Lung (tissue), 17 donors: ENCODE measurements at places on chromosomes 2 and 18. TPM values are rescaled to one million over a fixed set of nuclear protein-coding genes. Genes with fewer than 3 reads are reported as not detected.
A peak's percentile ranks its signal among the peaks of the same experiment; 100 is the strongest.

The AKAIN1 gene
- not detected for total RNA-seq

The LOXHD1 gene
- 3.1 TPM for total RNA-seq

The COL6A3 gene
- total RNA-seq: 459 TPM

The KRTCAP3 gene
- 37.9 TPM for total RNA-seq

The REG3A gene
- total RNA-seq: not detected

The STPG4 gene
- total RNA-seq: 1.0 TPM

The SERPINB3 gene
- total RNA-seq: not detected

The POTEC gene
- total RNA-seq: not detected

The CIB4 gene
- total RNA-seq: 1.3 TPM

The EMILIN2 gene
- total RNA-seq: 13.9 TPM

DNA sequence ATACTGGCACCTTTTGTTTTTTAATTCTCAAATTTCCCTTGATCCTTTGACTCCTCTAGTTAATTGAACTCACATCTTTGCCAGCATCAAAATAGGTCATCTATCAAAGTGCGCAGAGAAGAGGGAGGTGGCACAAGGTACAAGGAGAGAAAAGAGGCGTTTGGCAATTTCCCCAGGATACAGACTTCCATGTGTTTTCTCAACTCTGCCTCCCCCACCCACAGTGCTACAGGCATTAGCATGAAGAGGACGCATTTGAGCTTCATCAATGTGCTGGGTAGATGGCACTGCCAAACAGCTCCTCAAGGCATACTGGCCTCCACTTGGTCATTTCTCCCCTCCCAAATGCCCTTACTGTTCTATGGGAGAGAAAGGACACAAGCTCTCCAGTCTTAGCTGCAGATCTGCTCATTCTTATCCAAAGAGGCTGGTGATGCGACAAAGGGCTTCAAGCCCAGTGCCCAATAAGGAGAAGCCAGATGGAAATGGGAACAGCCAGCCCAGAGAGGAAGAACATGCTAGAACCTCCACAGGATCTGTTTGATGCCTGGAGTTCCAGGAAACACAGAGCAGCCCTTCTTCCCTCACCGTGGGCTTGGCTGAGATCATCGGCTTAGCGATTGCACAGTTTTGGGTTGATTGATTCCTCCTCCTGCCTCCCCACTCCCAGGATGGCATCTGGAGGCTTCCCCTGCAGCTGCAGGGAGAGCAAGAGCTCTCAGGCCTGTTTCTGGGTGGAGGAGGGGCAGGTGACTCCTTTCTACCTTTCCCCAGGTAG, 144.7 kb upstream of the SMAD2 start:
- H3K27ac ChIP-seq: no peak overlapping the region
- no peaks in the 10 kb centered on the region for H3K36me3 ChIP-seq
- H3K4me1 ChIP-seq: no peaks in the 10 kb centered on the region
- H3K27me3 ChIP-seq: no peaks in the 10 kb centered on the region
- DNase-seq: no peak

GRCh38 chr2:207873794-207874193, 104.1 kb upstream of the FZD5 start:
- H3K4me3 ChIP-seq: no peak overlapping the region
- H3K4me1 ChIP-seq: peaks cover 5% of the 10 kb centered on the region
- H3K27me3 ChIP-seq: no peaks in the 10 kb centered on the region
- H3K27ac ChIP-seq: no peak overlapping the region
- no peaks in the 10 kb centered on the region for H3K36me3 ChIP-seq
- DNase-seq: no peak

DNA sequence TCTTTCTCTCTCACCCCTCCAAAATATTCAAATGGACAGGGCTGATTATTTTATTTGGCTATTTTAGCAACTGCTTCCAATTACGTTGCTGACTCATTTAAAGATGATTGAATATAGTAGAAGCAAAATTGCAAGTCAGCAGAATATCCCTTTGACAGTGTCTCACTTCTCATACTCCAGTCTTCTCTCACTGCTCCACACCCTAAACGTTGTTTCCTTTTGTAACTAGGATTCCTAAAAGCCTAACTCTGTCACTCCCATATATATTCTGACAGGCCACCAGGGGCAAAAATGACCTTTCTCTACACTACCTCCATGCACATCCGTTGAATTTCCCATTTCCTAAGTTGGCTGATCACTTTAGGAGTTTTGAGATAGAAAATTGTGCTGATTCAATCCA, 351.1 kb downstream of the RND3 start:
- no peaks in the 10 kb centered on the region for H3K27me3 ChIP-seq
- no peak overlapping the region for H3K4me3 ChIP-seq
- H3K27ac ChIP-seq: no peak overlapping the region
- H3K4me1 ChIP-seq: no peaks in the 10 kb centered on the region
- DNase-seq: no peak

DNA sequence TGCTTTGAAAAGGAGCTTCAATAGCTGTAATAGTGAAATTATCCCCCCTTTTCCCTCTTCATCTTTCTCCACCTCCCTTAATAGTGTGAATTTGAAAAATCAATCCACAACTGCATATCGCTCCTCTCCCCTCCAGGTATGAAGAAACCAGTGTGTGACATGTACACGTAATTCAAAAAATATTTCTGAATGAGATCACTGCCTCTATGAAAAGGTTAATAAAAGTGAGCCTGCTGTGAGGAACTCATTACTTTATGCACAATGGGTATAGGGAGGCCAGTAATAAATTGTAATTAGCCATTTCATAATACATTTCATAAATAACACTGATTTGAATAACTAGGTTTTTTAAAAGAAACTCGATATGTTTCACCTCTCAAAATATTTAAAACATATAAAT, 209.0 kb upstream of the KYNU start:
- H3K36me3 ChIP-seq: no peaks in the 10 kb centered on the region
- H3K4me1 ChIP-seq: no peaks in the 10 kb centered on the region
- DNase-seq: no peak
- H3K27me3 ChIP-seq: no peaks in the 10 kb centered on the region
- no peak overlapping the region for H3K27ac ChIP-seq

DNA sequence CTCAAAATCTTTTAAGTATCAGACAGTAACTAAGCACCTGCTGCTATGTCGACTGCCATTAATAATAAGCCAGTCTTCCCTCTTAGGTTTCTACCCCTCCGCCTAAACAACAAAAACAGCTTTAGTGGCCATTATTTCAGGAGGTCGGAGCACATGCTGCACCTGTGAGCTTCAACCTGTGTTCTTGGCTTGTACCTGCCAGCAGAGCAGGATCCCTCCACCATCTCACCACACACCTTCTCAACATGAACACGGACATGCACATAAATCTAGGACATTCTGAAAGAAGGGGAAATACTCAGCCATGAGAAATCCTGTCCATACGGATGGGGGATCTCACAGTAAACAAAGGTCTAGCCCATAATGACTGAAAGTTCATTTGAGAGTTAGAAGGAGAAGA, 3.7 kb downstream of the CYB5A start:
- no peak overlapping the region for H3K27ac ChIP-seq
- H3K4me1 ChIP-seq: peaks cover 44% of the 10 kb centered on the region
- H3K36me3 ChIP-seq: no peaks in the 10 kb centered on the region
- peak overlapping the region; percentile 3 for H3K4me3 ChIP-seq

DNA sequence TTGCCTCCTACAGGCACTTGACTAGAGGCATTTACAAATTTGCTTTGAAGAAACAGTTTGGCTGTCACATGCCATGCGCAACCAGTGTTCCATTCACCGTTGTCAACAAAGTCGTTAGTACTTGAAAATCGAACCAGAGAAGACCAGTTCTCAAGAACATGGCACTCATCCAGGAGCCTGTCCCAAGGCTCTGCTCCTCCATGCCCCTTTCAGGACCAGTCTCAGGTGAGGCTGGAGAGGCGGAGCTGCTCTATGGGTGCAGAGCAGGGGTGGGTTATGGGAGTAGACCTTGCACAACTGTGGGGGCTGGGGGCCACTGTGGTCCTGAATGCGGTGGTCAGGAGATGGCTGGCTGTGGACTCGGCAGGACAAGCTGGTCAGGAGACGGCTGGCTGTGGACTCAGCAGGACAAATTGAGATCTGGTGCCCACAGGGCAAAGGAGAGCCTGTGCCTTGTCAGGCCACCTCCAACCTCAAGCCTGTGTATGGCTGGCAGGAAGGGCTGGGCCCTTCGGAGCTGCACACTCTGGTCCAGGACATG, 12.3 kb upstream of the ATP9B start:
- H3K36me3 ChIP-seq: no peaks in the 10 kb centered on the region
- DNase-seq: no peak
- no peaks in the 10 kb centered on the region for H3K4me1 ChIP-seq
- H3K27me3 ChIP-seq: no peaks in the 10 kb centered on the region
- H3K27ac ChIP-seq: no peak overlapping the region

DNA sequence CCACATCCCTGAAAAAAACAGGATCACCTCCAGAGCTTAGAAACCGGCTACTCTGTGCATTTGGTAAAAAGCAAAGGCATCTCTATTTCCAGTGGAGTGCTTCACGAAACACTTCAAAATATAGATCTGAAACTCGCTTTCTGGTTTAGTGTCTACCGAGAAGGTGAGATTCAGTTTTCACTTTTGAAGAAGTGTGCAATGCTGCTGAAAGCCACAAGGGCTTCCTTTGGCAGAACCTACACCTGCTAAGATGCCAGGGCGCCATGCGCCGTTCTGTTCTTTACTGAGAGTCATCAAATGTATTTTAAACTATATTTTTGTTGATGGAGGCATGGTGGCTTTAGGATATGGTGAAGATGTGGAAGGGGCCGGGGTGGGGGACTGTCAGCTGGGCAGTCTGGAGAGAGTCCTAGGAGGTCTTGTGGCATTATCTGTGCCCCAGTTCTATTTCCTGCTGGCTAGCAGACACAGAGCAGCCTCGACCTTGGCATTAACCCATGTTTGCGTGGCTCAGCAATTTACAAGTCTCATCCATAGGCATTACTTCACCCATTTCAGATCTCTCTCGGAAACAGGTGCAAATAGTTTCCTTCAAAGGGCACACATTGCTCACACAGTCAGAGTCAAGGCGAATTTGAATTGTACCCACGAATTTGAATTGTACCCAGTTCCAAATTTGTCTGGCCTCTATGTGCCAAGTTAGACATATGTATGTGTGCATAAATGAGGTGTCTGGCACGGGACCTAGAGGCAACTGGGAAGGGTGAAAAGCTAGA, 46.7 kb upstream of the KCNF1 start:
- no peaks in the 10 kb centered on the region for H3K36me3 ChIP-seq
- H3K4me1 ChIP-seq: peaks cover 2% of the 10 kb centered on the region
- no peaks in the 10 kb centered on the region for H3K27me3 ChIP-seq
- H3K27ac ChIP-seq: no peak overlapping the region

- no peaks in the 10 kb centered on the region for H3K36me3 ChIP-seq
- H3K27ac ChIP-seq: no peak overlapping the region
- no peaks in the 10 kb centered on the region for H3K27me3 ChIP-seq
- H3K4me1 ChIP-seq: peaks cover 10% of the 10 kb centered on the region
- H3K4me3 ChIP-seq: no peak overlapping the region
Measured at GRCh38 chr18:43875511-43875910, 598.2 kb upstream of the SYT4 start.

- no peaks in the 10 kb centered on the region for H3K27me3 ChIP-seq
- H3K4me3 ChIP-seq: no peak overlapping the region
- H3K4me1 ChIP-seq: peaks cover 24% of the 10 kb centered on the region
Measured at GRCh38 chr2:237733677-237734300, 64.8 kb upstream of the RBM44 start.

- H3K27ac ChIP-seq: peak overlapping the region; percentile 75
- H3K4me1 ChIP-seq: peaks cover 22% of the 10 kb centered on the region
- H3K4me3 ChIP-seq: peak overlapping the region; percentile 50
- DNase-seq: peak; percentile 55
- peaks cover 8% of the 10 kb centered on the region for H3K36me3 ChIP-seq
Measured at GRCh38 chr2:73985308-73986084, 786 bp downstream of the TET3 start.

DNA sequence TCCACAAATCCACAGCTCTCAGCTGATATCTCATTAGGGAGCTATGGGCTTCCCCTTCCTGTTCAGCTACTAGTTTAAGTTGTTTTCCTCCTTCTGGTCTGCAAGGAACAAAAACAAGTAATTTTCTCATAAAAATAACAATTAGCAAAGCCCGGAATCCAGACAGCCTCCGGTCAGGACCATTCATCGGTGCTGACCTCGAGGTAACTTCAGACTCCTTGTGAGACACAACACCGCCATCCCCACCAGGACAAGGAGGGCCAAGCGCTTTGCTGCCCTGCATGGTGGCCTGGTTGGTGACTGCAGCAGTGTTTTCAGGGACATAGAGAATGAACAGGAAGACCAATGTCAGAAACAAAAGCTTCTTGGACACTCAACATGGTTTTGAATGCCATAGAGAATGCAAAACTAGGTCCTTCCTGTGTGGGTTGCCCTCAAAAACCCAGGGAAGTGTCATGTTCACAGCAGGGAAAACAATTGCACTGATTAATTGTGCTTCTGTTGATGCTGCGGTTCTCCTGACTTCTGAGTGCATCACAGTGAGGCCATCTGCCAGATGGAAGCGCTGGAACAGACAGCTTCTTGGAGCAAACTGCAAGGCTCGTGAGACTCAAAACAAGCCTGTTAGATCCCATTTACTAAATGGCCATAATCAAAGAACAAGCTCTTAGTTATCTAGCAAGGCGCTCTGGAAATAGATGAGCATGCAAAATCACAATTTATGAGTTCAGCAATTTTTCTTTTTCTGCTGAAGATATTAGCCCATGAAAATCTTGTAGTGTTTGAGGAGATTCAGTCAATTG, 77.1 kb downstream of the HS1BP3 start:
- H3K4me3 ChIP-seq: no peak overlapping the region
- peak overlapping the region; percentile 49 for H3K27ac ChIP-seq
- H3K36me3 ChIP-seq: no peaks in the 10 kb centered on the region
- peaks cover 38% of the 10 kb centered on the region for H3K4me1 ChIP-seq
- H3K27me3 ChIP-seq: no peaks in the 10 kb centered on the region
- DNase-seq: peak; percentile 81

DNA sequence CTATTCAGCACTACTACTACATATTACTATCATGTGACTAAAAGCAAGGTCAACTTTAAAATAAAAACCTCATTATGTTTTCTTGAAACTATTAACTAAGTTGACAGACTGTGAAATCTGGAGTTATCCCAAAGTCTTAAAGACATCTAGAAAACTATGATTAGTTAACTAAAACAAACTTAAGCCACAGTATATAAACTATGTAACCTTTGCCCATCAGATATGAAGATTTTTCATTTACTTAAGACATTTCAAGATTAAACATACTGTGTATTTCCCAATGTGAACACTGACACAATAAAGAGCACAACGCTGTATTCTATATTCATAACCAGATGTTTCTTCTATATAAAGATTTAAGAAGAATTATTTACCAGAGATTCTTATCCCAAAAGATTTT, 33.5 kb upstream of the CACNB4 start:
- no peaks in the 10 kb centered on the region for H3K27me3 ChIP-seq
- DNase-seq: peak; percentile 97
- H3K4me3 ChIP-seq: no peak overlapping the region

DNA sequence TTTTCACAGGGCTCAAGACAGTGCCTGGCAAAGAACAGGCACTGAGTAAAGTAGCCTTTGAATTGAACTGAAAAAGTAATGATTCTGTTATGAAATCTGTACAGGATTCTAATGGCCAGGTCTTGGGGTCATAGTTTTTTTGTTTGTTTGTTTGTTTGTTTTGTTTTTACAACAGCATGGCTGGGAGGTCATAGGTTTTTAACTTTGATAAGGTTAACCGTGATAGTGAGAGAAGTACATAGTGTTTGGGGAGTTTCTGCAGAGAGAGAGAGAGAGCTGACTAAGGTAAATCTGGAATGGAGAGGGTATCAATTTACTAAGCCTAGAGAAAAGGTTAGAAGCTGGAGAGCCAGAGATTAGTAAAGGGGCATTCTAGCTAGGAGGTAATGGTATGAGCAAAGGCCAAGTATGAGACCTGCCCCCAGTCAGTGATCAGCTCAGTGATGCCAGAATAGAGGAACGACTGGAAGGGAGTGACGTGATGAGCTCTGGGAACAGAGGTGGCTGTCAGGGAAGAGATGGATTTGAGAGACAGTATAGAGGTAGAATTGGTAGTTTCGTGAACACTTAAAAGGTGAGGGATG, 25.9 kb downstream of the XRCC5 start:
- H3K27ac ChIP-seq: no peak overlapping the region
- H3K27me3 ChIP-seq: no peaks in the 10 kb centered on the region
- peaks cover 2% of the 10 kb centered on the region for H3K4me1 ChIP-seq
- H3K4me3 ChIP-seq: no peak overlapping the region
